HFFc6 (cell line): ENCODE measurements at places on chromosomes 2 and 18. TPM values are rescaled to one million over a fixed set of nuclear protein-coding genes. Genes with fewer than 3 reads are reported as not detected.

DNA sequence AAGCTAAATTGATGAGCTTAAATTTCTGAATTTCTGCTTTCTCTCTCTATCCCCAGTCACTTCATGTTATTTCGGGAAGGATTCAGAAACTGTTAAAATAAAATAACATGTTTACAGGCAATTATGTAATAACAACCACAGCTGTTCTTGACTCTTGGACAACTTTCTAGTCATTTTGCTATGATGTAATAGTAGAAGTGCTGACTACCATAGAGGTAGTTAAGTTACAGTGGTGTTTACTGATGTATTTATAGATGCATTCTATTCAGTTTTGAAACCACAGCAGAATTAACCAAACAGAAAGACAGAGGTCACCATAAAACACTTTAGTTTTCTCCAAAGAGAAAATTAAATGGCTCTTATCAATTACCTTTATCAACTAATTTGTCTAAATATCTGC is 1292.0 kb upstream of the CHAC2 start:
- no peak overlapping the region for H3K27ac ChIP-seq
- H3K36me3 ChIP-seq, result no peaks in the 10 kb centered on the region
- no peak for DNase-seq
- no peak overlapping the region for H3K4me3 ChIP-seq

- peaks cover 3% of the 10 kb centered on the region; the same call in 1 of the 2 replicates for H3K27me3 ChIP-seq
- H3K4me1 ChIP-seq, result peaks cover 16% of the 10 kb centered on the region
- peak overlapping the region; percentile 52; the same call in 1 of the 2 replicates for H3K27ac ChIP-seq
- DNase-seq, result peak; percentile 75
- H3K36me3 ChIP-seq, result no peaks in the 10 kb centered on the region
Measured at GRCh38 chr2:24613154-24613814, 122.2 kb downstream of the NCOA1 start.

GRCh38 chr2:21924640-21925285 is 801.0 kb downstream of the TDRD15 start:
- DNase-seq, result no peak
- H3K4me1 ChIP-seq, result no peaks in the 10 kb centered on the region
- no peak overlapping the region for H3K27ac ChIP-seq
- no peak overlapping the region for H3K4me3 ChIP-seq
- no peaks in the 10 kb centered on the region for H3K27me3 ChIP-seq

DNA sequence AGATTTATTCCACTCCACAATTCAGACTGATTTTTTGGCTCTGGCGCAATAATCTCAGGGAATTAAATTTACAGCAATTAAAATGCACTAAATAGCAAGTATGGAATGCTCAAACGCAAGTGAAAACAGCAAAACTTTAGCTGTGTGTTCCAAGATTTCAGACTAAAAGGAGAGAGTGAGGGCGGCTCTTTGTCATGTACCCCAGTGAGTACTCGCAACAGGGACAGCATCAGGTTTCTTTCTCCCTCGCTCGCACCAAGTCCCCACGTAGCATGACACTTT is 1.1 kb downstream of the ROCK2 start:
- H3K4me1 ChIP-seq, result peaks cover 51% of the 10 kb centered on the region
- H3K27me3 ChIP-seq, result no peaks in the 10 kb centered on the region; the same call in 1 of the 2 replicates
- no peaks in the 10 kb centered on the region for H3K36me3 ChIP-seq
- H3K4me3 ChIP-seq, result peak overlapping the region; percentile 98
- H3K27ac ChIP-seq, result peak overlapping the region; percentile 92

Gene IL1F10
- not detected in 3 replicates for total RNA-seq

- peak; percentile 60 for DNase-seq
- no peaks in the 10 kb centered on the region for H3K36me3 ChIP-seq
- H3K4me1 ChIP-seq, result peaks cover 7% of the 10 kb centered on the region
- no peak overlapping the region for H3K27ac ChIP-seq
- H3K27me3 ChIP-seq, result peaks cover 4% of the 10 kb centered on the region; the same call in 1 of the 2 replicates
- H3K4me3 ChIP-seq, result no peak overlapping the region; the same call in 1 of the 2 replicates
Measured at GRCh38 chr2:222774941-222775340, 85.9 kb upstream of the ACSL3 start.

- peak; percentile 97 for DNase-seq
- H3K27me3 ChIP-seq, result no peaks in the 10 kb centered on the region; the same call in none of the 2 replicates
- H3K4me3 ChIP-seq, result peak overlapping the region; percentile 69
- H3K27ac ChIP-seq, result peak overlapping the region; percentile 92
- H3K4me1 ChIP-seq, result peaks cover 88% of the 10 kb centered on the region
Measured at GRCh38 chr18:8946066-8946838, 156.2 kb upstream of the NDUFV2 start.
